Activated T-cell treated with anti-CD3 and anti-CD28 coated beads for 1 hour (primary cell): ENCODE measurements at places on chromosomes 1 and 21.

DNA sequence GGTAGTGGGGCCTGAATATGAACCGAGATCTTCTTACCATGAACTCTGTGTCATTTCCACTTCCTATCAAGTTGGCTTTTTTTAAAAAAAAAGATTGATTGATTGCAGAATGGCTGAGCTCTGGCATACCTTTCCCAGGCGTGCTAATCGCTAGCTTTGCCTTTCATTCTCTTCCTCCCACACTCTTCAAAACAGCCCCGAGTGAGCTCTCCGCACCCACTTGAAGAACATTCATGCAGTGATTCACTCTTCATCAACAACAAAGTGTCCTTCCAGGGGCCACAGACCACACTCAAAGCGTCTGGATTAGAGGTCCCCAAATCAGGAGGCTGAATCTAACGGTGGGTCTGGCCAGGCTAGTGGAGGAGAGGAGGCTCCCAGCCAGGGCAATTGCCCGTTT lies 96.3 kb upstream of the GALNT2 start:
- DNase-seq, result no peak

GRCh38 chr1:66652556-66652955 lies 99.7 kb upstream of the DYNLT5 start:
- no peak for DNase-seq

DNA sequence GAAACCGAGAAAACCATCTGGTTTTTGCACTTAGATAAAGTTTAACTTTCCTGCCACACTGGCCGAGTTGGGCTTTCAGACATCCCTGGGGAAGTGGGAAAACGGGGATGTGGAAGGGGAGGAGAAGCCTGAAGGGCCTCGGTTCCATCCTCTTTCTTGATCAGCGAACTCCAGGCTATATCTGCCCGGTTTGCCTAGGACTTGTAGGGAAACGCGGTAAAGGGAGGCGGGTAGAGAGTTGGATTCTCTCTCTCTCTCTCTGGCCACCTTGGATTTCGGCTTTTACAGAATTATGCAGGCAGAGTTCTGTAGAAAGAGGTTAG lies 4.6 kb upstream of the LHX8 start:
- DNase-seq, result no peak

GRCh38 chr1:111976332-111976731 lies 13.1 kb downstream of the KCND3 start:
- DNase-seq, result no peak

GRCh38 chr1:183029591-183030000 lies 6.4 kb downstream of the LAMC1 start:
- no peak for DNase-seq

DNA sequence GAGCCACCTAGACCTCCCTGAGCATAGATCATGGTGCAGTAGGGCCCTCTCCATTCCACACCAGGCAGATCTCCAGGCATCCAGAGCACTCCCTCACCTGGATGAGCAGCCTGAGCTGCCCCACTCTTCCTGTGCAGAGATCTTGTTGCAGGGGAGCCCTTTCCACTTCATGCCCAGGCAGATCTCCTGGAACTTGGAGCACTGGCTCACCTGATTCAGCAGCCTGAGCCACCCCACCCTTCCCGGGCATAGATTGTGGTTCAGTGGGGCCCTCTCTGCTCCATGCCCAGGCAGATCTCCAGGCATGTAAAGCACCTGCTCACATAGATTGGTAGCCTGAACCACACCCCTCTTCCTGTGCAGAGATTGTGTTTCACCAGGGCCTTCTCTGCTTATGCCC lies 78.0 kb downstream of the SEC16B start:
- no peak for DNase-seq

DNA sequence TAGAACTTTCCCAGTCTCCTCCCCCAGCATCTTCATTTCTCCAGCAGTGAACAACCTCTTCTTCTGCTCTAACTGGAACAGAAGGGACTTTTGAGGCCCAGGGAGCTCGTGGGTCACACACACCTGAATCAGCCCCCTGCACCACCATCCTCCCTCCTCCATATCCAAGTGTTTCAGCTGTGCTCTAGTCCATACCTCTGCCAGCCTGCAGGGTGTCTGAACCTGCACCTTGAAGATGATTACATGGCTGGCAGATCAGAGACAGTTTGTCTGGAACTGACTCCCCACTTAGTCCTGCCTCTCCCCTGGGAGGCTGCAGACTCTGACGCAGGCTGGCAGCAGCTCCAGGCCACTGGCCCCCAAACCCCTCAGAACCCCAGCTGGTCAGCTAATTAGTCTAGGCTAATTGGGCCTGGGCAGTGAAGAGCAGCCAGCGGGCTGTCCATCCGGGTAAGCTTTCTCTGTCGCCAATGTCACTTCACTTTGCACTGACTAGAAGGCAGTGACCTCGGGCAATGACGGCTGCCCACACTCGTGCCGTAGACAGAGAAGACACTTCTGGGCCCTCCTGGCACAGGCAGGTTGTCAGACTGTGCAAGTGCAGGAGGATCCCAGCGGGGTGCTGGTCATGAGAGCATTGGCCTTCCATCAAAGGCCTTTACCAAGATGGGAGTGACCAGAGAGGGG lies 12.2 kb downstream of the CAMK1G start:
- no peak for DNase-seq

- no peak for DNase-seq
These were observed 552.9 kb downstream of the LTN1 start for GRCh38 chr21:28439788-28440187.

DNA sequence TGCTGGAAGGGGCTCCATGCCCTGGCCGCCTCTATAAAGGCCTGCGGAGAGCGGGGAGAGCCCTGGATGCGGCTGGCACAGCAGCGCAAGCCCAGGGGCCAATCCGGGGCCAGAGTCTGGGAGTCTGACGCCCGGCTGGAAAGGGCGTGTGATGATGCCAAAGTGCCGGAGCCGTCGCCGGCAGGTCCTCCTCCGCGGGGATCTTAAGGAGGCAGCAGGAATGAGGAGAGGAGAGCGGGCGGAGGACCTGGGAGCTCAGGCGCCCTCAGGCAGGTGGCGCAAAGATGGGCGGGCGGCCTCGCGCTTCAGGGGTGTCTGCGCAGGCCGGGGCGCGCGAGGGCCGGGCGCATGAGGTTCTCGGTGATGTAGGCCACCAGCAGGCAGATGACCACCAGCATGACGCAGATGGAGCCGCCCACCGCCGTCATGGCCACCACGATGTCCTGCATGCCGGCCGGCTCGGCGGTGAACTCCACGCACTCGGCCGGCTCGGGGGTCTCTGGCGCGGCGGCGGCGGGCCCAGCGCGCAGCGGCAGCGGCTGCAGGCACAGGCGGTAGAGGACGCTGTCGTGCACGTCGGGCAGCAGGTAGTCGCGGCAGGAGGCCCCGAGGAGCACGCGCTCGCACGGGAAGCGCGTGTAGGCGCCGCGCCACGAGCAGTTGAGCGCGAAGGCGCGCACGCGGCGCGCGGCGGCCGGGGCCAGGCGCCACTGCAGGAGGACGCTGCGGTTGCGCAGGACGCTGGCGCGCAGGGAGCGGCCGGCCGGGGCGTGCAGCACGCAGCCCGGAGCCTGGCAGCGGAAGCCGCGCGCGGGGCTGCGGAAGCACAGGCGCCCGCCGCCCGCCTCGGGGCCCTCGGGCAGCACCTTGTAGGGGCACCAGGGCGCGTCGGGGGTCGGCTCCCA lies 653 bp downstream of the FNDC10 start:
- DNase-seq, result no peak

- DNase-seq, result no peak
These were observed 8.7 kb downstream of the CAPN2 start for GRCh38 chr1:223720971-223721591.
